ENCODE measurements at places on chromosomes 2 and 18.

- DNase-seq: no peak
Measured at GRCh38 chr2:48442610-48443360, 87.2 kb upstream of the STON1 start.

GRCh38 chr2:190210471-190210870, 109.2 kb downstream of the HIBCH start:
- DNase-seq: no peak

GRCh38 chr18:66630831-66631230, 26.9 kb upstream of the CDH19 start:
- no peak for DNase-seq

DNA sequence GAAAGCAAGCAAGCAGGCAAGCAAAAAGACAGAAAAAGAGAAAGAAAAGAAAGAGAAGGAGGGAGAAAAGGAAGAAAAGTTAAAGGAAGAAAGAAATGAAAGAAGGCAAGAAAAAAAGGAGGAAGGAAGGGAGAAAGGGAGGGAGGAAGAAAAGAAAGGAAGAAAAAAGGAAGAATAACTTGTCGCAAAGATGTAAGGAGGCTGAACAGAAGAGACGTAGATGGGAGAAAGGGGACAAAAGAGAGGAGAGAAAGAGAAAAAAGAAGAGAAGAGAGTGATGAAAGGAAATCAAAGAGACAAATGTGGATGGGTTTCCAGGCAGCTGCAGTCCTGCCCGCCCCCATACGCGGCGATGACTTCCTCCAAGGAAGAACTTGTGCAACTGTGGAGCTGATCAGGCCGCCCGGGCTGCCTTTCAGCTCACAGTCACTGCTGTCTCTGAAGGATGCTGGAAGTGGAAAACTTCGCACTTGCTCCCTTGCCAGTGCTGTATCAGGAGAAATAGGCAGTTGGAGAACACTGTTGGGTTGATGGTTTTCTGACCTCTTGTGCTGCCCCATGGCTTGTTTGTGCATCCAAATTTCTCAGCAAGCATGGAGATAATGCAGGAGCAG, 52.9 kb downstream of the TRIB2 start:
- DNase-seq: no peak

- no peak for DNase-seq
Measured at GRCh38 chr2:64655018-64655664, 1.4 kb upstream of the SERTAD2 start.

GRCh38 chr2:30847329-30847728, 40.1 kb upstream of the CAPN13 start:
- no peak for DNase-seq
